ENCODE measurements at places on chromosomes 7 and 10.
A peak's percentile ranks its signal among the peaks of the same experiment; 100 is the strongest.

DNA sequence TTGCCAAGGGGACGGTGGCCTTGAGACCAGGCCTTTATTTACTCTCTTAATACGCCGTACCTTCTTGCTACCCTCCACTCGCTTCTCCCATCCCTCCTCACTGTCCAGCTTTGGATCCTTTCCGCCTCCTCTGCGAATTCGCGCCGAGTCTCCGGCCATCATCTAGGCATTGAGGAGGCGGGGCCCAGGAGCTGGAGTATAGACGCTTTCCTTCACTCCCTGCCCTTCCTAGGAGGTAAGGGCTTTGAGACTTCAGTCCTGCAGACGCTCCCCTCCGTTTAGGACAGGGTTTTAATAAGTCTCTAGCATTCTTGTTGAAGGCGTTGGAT is 538 bp downstream of the TFAM start:
- DNase-seq = peak; percentile 10

DNA sequence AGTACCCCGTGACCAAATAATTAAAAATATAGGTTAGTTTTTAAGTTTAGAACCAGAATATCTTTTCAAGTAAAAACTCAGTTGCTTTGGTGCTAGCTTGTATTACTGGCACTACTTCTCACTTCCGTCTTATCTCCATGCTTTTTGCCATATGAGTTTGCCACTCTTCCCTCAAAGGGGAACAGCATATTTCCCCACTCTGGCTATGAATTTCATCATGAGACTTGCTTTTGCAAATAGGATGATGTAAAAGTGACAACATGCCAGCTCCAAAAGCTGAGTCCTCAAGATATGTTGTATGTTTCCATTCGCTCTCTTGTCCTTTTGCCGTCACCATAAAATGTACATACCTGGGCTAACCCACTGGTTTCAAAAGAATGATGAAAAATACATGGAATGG is 178.1 kb upstream of the SEMA3A start:
- DNase-seq = peak; percentile 83

DNA sequence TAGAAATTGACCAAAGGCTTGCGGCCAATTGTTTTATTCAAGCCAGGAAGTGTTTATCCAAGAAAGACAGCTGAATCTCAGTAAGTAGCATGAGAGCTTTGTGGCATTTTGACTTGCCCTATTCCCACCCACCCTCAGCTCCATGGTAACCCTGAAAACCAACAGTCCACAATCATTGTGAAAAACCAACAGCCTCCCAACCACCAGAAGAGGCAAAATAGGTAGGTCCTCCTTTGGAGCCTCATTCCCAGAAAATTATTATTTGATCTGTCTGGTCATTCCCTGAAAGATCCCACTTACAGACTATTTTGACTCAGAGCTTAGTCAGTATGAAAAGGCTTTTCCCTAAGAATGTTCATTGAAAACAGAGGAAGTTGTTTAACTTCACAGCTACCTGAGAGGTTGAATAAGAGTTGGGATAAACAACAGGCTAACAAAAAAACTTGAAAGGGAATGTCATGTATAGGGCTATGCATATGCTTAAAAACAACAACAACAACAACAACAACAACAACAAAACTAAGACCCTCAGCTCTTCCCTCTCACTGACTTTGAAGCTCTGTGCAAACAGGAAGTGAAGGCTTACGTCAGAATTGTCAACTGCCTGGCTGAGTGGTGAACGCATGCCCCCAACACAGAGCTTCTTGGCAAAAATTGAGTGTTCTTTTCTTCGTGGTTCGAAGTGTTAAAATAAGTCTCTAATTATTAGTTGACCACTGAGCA is 11.2 kb downstream of the KPNA7 start:
- DNase-seq = peak; percentile 16

DNA sequence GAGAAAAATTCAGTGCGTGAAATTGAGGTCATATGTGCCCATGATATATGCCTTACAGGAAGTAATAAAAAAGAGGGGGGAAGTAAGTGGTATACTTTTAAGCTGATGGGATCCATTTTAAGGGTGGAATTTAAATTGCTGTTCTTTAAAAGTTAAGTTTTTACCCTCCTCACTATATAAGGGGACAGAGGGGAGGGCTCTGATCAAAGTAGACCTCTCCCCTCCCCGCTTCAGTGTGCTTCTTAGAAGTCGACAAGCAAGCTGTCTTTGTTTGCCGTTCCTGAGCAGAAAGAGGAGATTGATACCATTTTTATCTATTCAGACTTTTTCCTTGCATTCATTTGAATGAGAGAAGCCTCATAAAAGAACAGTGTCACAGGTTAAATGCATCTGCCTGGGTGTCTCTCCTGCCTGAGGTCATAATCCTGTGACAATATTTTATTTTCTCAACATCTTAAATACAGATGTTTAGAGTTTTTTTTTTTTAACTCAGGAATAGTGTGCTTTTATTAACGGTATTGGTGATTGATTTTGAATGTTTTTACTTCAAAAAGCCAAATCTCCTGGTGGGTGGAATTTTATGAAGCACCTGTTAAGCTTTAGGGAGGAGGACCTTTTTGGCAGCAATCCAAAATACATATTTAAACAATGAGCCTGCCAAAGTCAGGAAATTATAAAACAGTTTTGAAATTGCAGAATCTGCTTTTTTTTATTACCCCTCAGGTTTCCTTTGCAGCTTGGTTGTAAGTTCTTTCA is 141.7 kb downstream of the KAT6B start:
- peak; percentile 21 for DNase-seq

DNA sequence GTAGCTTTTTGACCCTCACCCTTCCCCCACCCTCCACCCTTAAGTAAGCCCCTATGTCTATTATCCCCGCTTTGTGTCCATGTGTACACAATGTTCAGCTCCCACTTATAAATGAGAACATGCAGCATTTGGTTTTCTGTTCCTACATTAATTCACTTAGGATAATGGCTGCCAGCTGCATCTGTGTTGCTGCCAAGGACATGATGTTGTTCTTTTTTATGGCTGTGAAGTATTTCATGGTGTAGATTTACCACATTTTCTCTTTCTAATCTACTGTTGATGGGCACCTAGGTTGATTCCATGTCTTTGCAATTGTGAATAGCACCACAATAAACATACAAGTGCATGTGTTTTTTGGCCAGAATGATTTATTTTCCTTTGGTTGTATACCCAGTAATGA is 232.2 kb downstream of the CACNA2D1 start:
- DNase-seq = no peak

DNA sequence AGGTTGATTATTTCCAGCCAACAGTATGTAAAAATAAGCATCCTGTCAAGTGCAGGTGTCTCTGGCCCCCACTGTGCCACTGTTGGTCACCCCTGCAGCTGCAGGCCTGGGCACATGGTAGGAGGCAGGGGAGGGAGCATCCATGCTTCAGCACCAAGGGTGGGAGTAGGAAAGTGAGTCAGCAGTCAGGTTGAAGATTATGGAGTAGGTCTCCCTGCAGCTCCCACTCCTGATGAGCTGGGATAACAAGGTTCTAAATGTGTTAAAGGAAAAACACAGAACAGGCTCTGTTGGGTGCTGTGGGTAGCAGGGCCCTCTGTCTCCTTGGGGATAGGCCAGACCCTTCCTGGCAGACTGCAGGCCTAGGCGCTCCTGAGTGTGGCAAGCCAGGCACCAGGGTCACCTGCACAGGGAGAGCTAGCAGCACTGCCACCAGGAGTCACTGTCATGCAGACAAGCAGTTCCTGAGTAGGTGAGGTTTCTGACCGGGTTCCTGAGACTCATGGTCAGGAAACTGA is 59.3 kb downstream of the NUDCD3 start:
- no peak for DNase-seq

DNA sequence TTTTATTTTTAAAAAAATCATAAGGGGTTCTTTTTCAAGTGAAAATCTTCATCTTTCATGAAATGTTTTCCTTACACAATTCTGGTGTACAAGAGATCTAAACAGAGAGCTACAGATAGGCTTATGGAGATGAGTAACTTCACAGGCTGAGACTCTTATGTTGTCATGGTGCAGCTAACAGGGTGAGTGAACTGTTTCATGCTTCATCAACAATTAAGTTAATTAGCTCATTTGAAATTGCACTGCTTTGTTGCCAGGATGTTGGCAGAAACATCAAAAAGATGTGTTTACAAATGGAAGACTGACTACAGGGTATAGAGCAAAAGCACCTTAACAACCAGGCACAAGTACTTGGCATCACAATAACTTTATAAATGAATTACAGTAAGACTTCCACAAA is 230.8 kb downstream of the FOXP2 start:
- no peak for DNase-seq

DNA sequence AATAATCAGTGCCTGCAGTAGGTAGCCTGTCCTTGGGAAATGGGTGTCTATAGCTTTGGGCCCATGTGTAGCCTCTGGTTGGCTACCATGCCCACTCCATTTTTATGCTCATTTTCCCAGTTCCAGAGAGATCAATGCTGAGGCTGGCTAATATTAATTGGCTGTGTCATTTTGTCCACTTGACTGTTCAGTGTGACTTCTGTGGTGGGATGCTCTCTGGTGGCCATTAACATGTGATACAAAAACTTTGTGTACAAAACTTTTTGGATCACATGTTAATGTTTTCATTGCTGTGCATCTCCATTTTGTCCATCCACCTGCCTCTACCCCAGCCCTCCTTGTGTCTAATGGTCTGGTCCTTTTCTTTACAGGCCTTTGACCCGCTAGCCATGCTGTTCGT is 22.7 kb downstream of the VIM start:
- peak; percentile 10 for DNase-seq

GRCh38 chr10:59655309-59655708 is 54.3 kb downstream of the SLC16A9 start:
- no peak for DNase-seq

GRCh38 chr7:41257660-41258059 is 445.2 kb downstream of the INHBA start:
- DNase-seq = no peak

DNA sequence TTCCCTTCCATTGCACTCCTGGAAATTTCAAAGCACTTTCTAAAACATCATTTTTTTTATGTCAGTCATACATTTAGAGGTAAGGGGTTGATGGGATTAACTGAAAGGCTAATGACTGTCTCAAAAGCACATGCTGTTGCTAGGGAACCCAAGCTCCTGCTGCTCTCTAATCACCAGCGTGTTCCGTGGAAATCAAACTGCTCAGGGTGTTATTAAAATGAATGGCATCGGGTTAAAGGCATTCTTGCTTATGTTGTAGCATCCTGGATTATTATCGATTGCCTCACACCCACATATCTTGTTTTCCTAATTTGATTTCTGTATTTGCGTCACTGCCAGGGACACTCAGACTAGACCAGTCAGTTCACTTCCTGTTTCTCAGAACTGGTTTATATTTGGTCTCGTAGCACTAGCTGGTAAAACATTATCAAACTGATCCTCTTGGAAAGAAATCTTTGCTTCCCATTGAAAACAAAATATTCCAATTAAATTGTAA is 216.5 kb upstream of the MKLN1 start:
- peak; percentile 85 for DNase-seq

DNA sequence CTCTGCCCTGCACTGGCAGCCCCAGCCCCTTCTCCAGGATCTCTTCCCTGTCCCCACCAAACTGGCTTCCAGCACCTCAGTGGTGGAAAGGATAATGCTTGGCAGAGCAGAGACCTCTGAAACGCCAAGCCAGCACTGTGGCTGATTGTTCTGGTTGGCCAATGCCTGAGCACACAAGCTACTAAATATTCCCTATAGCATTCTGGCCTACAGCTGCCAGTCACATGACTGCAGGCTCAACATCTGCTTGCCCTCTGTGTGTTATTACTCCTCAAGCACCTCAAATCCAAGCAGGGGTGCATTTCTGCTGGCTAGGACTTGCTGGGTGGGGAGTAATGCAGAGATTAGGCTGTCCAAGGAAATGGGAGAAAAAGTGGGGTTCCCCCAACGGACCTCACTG is 6.1 kb downstream of the TBATA start:
- no peak for DNase-seq

- DNase-seq = no peak
Measured at GRCh38 chr7:150333659-150334058, 7.8 kb downstream of the RARRES2 start.

- no peak for DNase-seq
Measured at GRCh38 chr7:22632674-22633073, 94.3 kb upstream of the IL6 start.

GRCh38 chr7:134451656-134452055 is 7.2 kb downstream of the AKR1B1 start:
- no peak for DNase-seq

- DNase-seq = peak; percentile 63
Measured at GRCh38 chr7:87473986-87474385, 1.5 kb downstream of the ABCB4 start.

DNA sequence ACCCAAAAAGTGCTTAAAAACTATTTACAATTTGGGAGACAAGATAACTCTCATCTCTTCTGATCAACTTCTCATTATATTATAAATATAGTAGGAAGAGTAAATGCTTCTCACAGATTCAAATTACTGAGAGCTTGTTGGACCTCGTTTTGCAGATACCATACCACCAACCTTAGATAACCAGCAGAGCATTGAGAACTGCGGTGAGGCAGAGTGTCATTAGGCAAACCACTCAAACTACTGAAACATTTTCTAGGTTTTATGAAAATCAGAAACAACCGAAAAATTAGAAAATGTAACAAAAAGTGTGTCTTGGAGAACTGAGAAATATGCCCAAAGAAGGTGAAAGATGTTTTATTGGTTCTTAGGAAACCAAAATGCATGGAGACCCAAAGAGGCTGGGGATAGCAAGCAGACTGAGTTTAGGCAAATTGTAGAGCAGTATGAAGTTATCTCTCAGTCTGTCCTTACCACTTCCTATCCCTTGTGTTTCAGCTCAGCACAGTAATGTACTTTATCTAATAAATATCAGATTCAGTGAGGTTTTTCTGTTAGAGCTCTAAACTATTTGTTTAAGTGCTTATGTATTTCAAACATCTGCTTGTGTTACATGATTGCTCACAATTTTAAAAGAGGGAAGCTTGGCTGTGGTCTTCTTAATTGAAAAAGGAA is 77.9 kb downstream of the HECTD2 start:
- DNase-seq = no peak

- peak; percentile 7 for DNase-seq
Measured at GRCh38 chr7:124155432-124156022, 122.7 kb upstream of the TMEM229A start.

GRCh38 chr7:45133877-45134276 is 22.4 kb upstream of the TBRG4 start:
- DNase-seq = no peak

DNA sequence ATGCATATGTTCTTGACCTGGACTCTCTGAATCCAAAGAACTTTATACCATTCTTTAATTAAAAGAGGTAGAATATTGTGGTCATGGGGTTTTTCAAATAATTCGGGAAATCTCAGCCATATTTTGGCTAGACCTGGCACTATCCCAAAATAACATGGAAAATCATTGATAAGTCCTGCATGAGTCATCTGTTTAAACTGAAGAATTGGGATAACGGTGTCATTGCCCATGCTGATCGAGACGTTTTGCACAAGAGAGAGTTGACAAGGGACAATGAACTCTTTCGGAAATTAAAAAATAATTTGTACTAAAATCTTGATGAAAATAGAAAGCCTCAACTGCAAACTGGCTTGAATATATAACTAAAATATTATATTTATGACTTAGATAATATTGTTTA is 19.9 kb upstream of the ABCB4 start:
- DNase-seq = no peak

DNA sequence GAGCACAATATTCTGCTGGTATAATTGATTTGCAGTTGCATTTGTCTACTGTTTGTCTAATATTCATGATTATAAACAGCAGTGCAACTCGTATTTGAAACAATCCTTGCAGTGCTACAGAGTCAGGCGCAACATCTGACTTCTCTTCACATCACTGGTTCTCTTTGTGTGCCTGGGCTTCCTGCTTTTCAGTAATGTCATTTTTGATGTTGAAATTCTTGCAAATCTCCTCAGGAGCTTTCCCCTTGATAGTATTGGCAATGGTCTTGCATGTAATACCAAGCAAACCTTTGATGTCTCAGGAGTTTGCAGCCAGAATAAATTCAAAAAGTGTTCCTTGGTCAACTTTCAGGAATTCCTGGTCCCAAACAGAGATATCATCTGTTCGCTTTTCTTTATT is 20.2 kb downstream of the HPS6 start:
- peak; percentile 83 for DNase-seq

All from inflammatory macrophage treated with lipopolysaccharide for 4 hours (primary cell).